Mesenchymal stem cell (in vitro differentiated cells and primary cell): ENCODE measurements at places on chromosomes 11 and 22.

- no peak overlapping the region for H3K4me3 ChIP-seq
- H3K27ac ChIP-seq = no peak overlapping the region
- peaks cover 20% of the 10 kb centered on the region for H3K4me1 ChIP-seq
- no peaks in the 10 kb centered on the region for H3K27me3 ChIP-seq
Measured at GRCh38 chr22:21444701-21445436, 22.3 kb upstream of the TMEM191C start.

GRCh38 chr11:123588117-123588863 is 66.1 kb downstream of the SCN3B start:
- no peaks in the 10 kb centered on the region for H3K27me3 ChIP-seq
- DNase-seq = no peak
- peaks cover 25% of the 10 kb centered on the region for H3K4me1 ChIP-seq
- no peak overlapping the region for H3K27ac ChIP-seq

DNA sequence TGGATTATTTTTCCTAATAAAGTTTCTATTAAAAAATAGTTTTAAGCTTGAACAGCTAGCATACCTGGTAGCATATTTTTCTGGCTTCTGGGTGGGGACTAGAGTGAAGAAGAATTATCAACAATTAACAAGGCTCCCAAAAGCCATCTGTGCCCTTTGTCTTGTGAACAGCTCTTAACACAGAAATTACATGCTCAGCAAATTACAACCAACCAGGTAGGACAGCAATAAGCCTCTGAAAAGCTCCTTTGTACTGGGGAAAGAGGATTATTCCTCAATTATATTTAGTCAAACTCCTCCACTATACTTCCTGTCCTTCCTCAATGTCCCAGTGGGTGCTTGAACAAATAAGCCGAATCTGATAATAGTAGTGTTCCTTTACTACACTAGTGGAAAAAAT is 162.8 kb downstream of the RAB38 start:
- H3K4me1 ChIP-seq = no peaks in the 10 kb centered on the region
- no peak for DNase-seq
- no peak overlapping the region for H3K27ac ChIP-seq
- no peaks in the 10 kb centered on the region for H3K36me3 ChIP-seq

GRCh38 chr22:17896586-17896985 is 122.3 kb upstream of the BID start:
- H3K4me1 ChIP-seq = peaks cover 2% of the 10 kb centered on the region
- H3K27me3 ChIP-seq = no peaks in the 10 kb centered on the region
- peaks cover 83% of the 10 kb centered on the region for H3K36me3 ChIP-seq
- H3K27ac ChIP-seq = no peak overlapping the region
- no peak overlapping the region for H3K4me3 ChIP-seq

- no peaks in the 10 kb centered on the region for H3K27me3 ChIP-seq
- no peak for DNase-seq
- no peak overlapping the region for H3K4me3 ChIP-seq
- H3K4me1 ChIP-seq = no peaks in the 10 kb centered on the region
Measured at GRCh38 chr11:60396799-60397198, 540 bp downstream of the MS4A14 start.

GRCh38 chr11:17526326-17526725 is 17.9 kb downstream of the USH1C start:
- H3K4me3 ChIP-seq = no peak overlapping the region
- no peaks in the 10 kb centered on the region for H3K36me3 ChIP-seq
- H3K4me1 ChIP-seq = no peaks in the 10 kb centered on the region
- DNase-seq = no peak
- H3K27me3 ChIP-seq = peaks cover 44% of the 10 kb centered on the region

GRCh38 chr22:20964799-20965103 is 2.3 kb upstream of the AIFM3 start:
- peaks cover 47% of the 10 kb centered on the region for H3K27me3 ChIP-seq
- no peak for DNase-seq
- no peaks in the 10 kb centered on the region for H3K36me3 ChIP-seq
- peaks cover 8% of the 10 kb centered on the region for H3K4me1 ChIP-seq
- no peak overlapping the region for H3K4me3 ChIP-seq

GRCh38 chr22:38233427-38233826 is 31.6 kb downstream of the MAFF start:
- H3K4me1 ChIP-seq = peaks cover 11% of the 10 kb centered on the region
- H3K4me3 ChIP-seq = no peak overlapping the region
- H3K36me3 ChIP-seq = peaks cover 84% of the 10 kb centered on the region
- no peak for DNase-seq

DNA sequence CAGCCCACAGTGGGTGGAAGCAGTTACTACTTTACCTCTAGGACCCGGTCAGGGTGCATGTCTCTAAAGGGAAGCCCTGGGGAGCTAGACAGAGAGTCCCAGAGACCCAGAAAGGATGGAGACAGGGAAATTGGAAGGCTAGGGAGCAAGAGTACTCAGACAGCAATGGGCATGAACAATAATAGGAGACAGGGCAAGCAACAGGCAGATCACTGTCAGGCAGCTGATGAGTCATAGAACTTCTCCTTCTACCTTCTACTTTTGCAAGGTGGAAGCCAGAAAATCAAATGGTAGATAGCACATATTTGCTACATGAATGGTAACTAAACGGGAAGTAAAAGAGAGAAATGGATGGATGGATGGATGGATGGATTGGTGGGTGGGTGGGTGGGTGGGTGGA is 19.6 kb downstream of the CD5 start:
- H3K4me3 ChIP-seq = no peak overlapping the region
- no peak overlapping the region for H3K27ac ChIP-seq
- no peaks in the 10 kb centered on the region for H3K36me3 ChIP-seq
- peaks cover 14% of the 10 kb centered on the region for H3K4me1 ChIP-seq

DNA sequence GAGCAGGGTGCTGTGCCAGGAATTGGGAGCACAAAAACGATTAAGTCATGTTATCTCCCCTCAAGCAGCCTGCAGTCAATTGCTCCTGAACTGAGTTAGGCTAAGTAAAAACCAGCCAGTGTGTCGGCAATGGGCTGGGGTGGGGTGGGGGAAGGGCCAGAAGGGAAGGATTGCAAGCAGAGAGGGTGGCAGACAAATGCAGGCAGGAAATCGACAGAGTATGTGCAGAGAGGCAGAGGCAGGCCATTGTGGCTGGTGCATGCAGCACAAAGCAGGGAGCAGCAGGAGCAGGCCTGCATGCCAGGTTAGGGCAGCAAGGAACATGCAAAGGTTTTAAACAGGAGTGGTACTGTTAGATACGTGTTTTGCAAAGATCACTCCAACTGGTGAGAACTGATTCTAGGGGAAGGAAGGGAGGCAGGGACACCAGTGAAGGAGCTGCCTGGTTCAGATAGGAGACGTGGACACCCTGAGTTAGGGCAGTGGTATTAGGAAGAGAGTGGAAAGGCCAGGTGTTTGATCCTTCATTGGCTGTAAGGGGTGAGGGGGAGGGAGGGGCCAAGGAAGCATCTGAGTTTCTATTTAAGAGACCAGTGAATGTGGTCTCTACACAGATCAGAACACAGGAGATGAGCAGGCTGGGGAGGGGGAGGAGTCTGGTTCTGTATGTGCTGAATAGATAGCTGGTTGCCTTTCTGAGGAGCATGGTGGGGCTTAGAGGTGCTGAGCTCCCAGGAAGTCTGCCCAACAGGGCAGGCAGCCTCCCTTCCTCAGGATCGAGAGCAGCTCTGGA is 70.8 kb upstream of the PHOX2A start:
- H3K4me1 ChIP-seq = no peaks in the 10 kb centered on the region
- H3K36me3 ChIP-seq = peaks cover 53% of the 10 kb centered on the region
- DNase-seq = no peak
- H3K4me3 ChIP-seq = no peak overlapping the region

DNA sequence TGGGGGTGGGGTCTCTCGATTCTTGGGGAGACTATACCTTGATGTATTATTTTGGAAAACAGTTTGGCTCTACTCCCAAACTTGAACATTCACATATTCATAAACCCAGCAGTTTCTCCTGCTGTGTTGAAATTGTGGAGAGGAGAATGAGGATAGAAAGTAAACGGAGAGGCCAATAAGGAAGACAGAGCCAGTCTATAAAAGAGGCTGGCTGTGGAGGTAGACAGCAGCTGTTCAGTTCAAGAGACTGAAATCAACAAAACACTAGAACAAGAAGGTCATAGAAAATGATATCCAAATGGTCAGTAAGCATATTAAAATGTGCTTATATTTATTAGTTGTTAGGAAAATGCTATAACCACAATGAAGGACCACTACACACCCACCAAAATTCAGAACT is 1.9 kb upstream of the MOGAT2 start:
- H3K4me1 ChIP-seq = no peaks in the 10 kb centered on the region
- no peak for DNase-seq
- H3K36me3 ChIP-seq = no peaks in the 10 kb centered on the region
- peaks cover 11% of the 10 kb centered on the region for H3K27me3 ChIP-seq
- H3K4me3 ChIP-seq = no peak overlapping the region
- H3K27ac ChIP-seq = no peak overlapping the region

- no peak overlapping the region for H3K4me3 ChIP-seq
- H3K27ac ChIP-seq = no peak overlapping the region
- H3K27me3 ChIP-seq = peaks cover 58% of the 10 kb centered on the region
- no peaks in the 10 kb centered on the region for H3K36me3 ChIP-seq
- DNase-seq = peak; percentile 16
Measured at GRCh38 chr11:133947321-133947756, 9.4 kb downstream of the IGSF9B start.

GRCh38 chr11:44224867-44225501 is 85.0 kb downstream of the ALX4 start:
- H3K27me3 ChIP-seq = no peaks in the 10 kb centered on the region
- no peak overlapping the region for H3K27ac ChIP-seq
- peaks cover 7% of the 10 kb centered on the region for H3K4me1 ChIP-seq
- no peaks in the 10 kb centered on the region for H3K36me3 ChIP-seq
- no peak overlapping the region for H3K4me3 ChIP-seq

GRCh38 chr11:121610706-121611105 is 157.9 kb upstream of the SORL1-AS1 start:
- no peak for DNase-seq
- H3K27me3 ChIP-seq = no peaks in the 10 kb centered on the region
- peaks cover 2% of the 10 kb centered on the region for H3K4me1 ChIP-seq
- no peak overlapping the region for H3K27ac ChIP-seq
- H3K36me3 ChIP-seq = no peaks in the 10 kb centered on the region

- no peak overlapping the region for H3K27ac ChIP-seq
- DNase-seq = no peak
- H3K4me1 ChIP-seq = peaks cover 2% of the 10 kb centered on the region
- peaks cover 27% of the 10 kb centered on the region for H3K27me3 ChIP-seq
- no peaks in the 10 kb centered on the region for H3K36me3 ChIP-seq
- H3K4me3 ChIP-seq = no peak overlapping the region
Measured at GRCh38 chr11:1230456-1231395, 7.9 kb downstream of the MUC5B start.

GRCh38 chr11:45662665-45663485 is 2.5 kb downstream of the CHST1 start:
- H3K4me1 ChIP-seq = peaks cover 50% of the 10 kb centered on the region
- no peak overlapping the region for H3K4me3 ChIP-seq
- no peak overlapping the region for H3K27ac ChIP-seq
- H3K36me3 ChIP-seq = no peaks in the 10 kb centered on the region

DNA sequence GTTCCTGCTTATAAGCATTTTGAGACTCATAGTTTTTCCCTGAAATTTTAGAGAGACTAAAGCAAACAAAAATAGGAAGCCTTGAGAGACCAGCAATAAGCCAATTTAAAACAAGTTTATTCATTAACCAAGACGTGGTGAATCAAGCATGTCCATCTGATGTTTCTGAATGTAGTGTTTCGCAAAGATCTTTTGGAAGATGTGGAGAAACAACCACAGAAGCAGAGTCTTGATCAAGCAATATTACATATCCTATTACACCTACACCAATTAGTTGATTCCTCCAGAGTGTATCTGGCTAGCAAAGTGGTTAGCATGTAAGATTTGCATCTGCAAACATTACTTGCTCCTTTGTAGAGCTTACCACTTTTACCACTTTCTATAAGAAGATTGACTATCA is at the start of gene OVCH2:
Gene OVCH2, minus strand, starts transcription at position 101 of the 400 bp plus-strand sequence. Its CDS starts 83 bp downstream, at position 18.
- H3K4me3 ChIP-seq = no peak within 1 kb of the TSS
- no peak for DNase-seq
- no peaks in the 10 kb centered on the region for H3K4me1 ChIP-seq
- H3K27ac ChIP-seq = no peak within 1 kb of the TSS

DNA sequence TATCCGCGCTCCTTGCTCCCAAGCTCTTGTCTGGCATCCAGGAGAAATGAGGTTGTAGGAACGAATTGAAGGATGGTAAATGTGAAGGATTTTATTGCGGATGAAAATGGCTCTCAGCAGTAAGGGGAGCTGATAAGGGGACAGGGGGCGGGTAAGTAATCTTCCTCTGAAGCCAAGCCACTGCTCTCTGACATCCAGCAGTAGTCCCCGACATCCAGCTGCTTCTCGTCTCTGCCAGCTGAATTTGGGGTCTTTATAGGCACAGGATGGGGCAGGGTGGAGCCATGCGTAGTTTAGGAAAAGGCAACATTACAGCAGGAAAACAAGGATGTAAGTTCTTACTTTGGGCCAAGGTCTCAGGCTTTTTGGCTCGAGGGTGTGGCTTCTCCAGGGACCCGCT is 1370.1 kb upstream of the RAG2 start:
- no peaks in the 10 kb centered on the region for H3K36me3 ChIP-seq
- H3K4me3 ChIP-seq = no peak overlapping the region
- H3K27me3 ChIP-seq = no peaks in the 10 kb centered on the region
- no peak overlapping the region for H3K27ac ChIP-seq
- H3K4me1 ChIP-seq = no peaks in the 10 kb centered on the region
- DNase-seq = no peak

- H3K36me3 ChIP-seq = no peaks in the 10 kb centered on the region
- H3K27me3 ChIP-seq = peaks cover 40% of the 10 kb centered on the region
- no peak for DNase-seq
Measured at GRCh38 chr22:30217698-30218560, 28.6 kb downstream of the LIF start.

DNA sequence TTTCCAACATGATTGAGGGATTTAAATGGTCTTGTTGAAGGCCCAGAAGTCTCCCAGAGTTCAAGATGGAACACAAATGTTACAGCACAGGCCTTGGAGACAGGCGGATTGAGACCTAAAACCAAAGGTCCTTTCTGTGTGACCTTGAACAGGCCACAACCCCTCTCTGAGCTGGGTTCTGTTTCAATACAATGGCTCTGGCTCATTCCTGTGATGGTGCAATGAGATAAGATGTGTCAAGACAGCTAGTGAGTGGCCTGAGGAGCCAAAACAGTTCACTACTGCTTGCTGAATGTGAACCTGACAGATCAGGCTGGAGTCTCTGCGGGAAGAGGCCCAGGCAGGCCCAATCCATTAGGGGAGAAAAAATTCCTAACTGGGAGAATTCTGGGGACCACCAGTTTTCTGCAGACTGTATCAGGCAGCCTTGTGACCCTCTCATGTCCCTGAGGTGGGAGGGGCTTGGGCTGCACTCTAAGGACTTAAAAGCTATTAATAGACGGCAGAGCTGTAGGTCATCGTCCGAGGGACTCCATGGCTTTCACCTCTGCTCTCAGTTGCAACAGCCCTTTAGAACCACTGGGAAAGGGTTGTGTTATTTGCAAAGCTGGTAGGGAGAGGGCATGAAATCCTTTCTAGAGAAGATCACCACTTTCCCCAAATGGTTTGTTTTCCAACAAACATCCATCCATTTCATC is 126.1 kb upstream of the TEAD1 start:
- peak; percentile 50 for DNase-seq
- H3K27ac ChIP-seq = no peak overlapping the region
- H3K4me1 ChIP-seq = peaks cover 2% of the 10 kb centered on the region
- H3K27me3 ChIP-seq = no peaks in the 10 kb centered on the region
